ENCODE measurements at places on chromosomes 1 and 21. TPM values are rescaled to one million over a fixed set of nuclear protein-coding genes. Genes with fewer than 3 reads are reported as not detected.

DNA sequence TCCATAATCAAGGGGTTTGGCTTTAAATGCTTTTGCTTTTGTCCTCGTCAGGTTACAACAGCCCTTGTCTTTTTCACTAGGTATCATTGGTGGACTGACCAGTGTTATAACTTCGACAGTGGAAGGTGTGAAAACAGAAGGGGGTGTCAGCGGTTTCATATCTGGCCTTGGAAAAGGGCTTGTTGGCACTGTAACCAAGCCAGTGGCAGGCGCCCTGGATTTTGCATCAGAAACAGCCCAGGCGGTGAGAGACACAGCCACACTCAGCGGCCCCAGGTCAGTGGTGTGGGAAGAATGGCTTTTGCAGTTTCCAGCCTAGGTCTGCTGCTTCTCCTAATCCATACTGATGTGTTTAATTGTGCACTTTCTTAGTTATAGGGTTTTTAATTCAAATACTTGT is 157.9 kb downstream of the DHRS3 start:
- DNase-seq: no peak

- no peak for DNase-seq
Observed at GRCh38 chr21:25577424-25578055, 29.7 kb downstream of the MRPL39 start.

DNA sequence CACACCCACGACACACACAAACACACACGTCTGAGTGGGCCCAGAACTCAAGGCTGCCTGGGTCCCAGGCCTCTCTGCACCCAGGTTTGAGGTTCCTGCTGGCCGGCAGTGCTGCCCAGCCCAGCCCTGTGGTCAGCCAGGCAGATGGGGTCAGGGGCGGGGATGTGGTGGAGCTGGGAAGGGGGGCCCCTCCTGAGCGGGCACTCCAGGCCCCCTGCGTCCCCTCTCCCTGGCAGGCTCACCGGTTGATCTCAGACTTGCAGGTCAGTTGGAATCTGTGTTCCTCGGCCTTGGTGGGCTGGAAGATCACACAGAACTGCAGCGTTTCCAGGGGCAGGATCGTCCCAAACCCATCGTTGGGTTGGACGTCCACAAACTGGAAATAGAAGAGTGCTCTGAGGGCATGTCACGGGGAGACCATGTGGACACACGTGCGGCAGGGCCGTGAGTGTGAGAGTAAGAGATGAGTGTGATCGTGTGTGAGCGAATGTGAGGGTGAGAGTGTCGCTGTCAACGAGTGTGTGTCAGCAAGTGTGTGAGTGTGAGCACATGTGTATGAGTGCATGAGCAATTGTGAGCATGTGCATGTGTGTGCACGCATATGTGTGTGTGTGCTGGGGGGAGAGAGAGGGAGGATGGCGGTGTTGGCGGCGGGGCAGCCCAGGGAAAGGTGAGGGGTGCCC is 19.7 kb upstream of the TMEM52 start:
- DNase-seq: no peak

DNA sequence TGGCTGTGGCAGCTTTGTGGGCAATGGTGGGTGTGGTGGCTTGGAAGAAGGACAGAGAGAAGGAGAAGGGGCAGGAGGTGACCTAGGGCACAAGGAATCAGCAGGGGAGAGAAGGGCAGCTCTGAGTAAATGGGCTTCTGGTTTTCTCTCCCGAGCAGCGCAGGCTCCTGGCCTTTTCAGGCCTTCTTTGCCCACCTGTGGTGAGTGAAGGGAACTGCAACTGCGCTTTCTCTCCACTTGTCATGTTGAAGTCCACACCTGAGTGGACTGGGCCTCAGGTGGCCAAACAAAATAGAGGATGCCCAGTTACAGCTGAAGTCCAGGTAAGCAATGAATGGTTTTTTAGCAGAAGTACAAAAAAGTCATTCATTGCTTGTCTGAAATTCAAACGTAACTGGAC is 29.4 kb upstream of the KCNA10 start:
- DNase-seq: no peak

DNA sequence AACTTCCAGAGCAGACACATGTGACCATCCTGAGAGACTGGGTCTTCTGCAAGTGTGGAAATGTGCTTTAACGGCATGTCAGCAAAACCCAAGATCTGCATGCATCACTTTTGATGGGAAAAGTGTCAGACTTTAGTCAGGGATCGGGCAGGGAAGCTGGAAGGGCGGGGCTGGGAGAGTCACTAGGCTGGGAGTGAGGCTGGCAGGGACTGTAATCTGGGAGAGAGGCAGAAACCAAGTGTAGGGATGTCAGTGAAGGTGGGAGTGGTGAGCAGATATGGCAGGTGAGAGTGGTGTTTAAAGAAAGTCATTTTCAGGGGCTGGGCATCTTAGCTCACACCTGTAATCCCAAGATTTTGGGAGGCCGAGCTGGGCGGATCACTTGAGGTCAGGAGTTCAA is 11.3 kb downstream of the CDA start:
- DNase-seq: no peak

DNA sequence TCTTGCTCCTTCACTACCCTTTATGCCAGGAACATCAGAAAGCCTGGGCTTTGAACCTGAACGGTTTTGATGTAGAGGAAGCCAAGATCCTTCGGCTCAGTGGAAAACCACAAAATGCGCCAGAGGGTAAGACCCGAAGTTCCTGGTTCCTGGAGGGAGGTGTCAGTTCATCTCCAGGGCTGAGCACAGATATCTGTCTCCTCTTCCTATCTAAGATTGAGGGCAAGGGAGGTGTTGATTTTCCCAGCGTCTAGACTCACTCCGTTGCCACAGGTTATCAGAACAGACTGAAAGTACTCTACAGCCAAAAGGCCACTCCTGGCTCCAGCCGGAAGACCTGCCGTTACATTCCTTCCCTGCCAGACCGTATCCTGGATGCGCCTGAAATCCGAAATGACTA is 915 bp downstream of the CDC20 start:
- DNase-seq: peak; percentile 29

FCRL2 gene
- not detected for total RNA-seq

LORICRIN gene
- not detected for total RNA-seq

OR2M3 gene
- 0.35 TPM for total RNA-seq
